OCI-LY7 (cell line): ENCODE measurements at places on chromosomes 5 and 9.

- no peak for DNase-seq
Observed at GRCh38 chr9:14226855-14227532, 86.9 kb downstream of the NFIB start.

DNA sequence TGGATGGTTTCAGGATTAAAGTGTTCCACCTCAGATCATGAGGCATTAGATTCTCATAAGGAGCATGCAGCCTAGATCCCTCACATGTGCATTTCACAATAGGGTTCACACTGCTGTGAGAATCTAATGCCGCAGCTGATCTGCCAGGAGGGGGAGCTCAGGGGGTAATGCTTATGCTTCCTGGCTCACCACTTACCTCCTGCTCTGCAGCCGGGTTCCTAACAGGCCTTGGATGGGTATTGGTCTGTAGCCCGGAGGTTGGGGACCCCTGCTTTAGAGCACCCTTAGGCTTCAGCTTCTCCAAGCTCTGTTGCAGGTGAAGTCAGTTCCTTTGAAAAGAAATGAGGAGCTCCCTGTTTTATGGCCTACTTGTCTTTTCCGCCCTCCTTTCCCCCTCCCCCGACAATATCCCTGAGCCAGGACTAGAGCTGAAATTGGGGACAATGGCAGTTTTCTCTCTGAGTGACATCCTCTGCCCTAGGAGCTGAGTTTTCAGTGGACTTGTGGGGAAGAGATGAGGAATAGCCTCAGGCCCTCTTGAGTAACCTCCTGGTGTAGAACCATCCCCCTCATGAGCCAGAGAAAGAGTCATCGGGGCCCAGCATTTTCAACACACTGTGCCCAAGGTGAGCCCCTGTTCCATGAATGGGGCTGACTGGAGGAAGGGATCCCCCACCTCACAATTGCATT, 16.2 kb upstream of the MAT2B start:
- no peak for DNase-seq

GRCh38 chr5:179905161-179905560, 2.5 kb downstream of the TBC1D9B start:
- DNase-seq: no peak

DNA sequence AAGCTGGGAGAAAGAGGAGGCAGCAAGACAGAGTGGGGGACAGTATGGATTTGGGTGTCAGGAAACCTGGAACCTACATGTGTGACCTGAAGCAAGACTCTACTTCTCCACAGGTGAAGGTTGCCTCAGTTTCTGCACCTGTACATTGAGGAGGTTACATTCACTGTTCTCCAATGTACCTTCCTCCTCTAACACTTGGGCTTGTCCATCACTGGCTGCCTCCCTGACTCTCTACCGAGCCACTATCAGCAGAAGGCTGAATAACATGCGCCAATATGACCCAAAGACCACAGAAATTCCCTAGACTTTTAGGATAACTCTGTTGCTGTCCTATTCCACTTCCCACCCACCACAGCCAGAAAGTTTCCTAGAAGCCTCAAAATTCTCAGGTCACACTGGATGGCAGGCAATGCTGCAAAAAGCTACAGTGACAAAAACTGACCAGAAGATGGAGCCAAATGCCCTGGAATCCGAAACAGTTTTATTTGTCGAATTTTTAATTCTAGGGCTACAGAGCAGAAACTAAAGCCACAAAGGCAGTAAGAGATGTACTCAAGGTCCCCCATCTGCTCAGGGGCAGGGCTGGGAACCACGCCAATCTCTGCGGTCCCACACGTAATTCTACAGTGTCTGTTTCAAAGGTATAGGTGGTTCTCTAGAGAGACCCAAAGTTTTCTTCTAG, 64.4 kb downstream of the FAM114A2 start:
- DNase-seq: peak; percentile 51

DNA sequence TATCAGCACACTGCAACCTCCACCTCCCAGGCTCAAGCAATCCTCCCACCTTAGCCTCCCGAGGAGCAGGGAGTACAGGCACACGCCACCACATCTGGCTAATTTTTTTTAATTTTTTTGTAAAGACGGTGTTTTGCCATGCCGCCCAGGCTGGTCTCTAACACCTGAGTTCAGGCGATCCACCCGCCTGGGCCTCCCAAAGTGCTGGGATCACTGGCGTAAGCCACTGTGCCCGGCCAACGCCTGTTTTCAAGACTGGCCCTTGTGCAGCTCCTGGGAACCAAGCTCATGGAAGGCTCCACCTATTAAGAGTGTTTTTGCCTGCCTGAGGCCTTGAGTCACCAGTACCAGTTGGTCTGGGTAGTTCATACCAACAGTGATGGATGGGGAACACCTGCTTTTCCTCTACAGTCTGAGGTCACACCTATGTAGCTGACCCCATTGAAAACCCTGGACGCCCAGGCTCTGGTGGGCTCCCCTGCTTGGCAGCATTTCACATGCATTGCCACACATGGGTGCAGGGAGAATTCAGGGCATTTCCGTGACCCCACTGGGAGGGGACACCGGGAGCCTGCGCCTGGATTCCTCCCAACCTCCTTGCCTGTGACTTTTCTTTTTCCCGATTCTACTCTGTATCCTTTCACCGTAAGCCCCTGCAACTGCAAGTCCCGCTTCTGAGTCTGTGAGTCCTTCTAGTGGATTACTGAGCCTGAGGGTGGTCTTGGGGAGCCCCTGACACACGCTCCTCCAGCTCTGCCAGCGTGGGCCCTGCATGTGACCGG, 63.5 kb downstream of the ZNF354C start:
- no peak for DNase-seq

DNA sequence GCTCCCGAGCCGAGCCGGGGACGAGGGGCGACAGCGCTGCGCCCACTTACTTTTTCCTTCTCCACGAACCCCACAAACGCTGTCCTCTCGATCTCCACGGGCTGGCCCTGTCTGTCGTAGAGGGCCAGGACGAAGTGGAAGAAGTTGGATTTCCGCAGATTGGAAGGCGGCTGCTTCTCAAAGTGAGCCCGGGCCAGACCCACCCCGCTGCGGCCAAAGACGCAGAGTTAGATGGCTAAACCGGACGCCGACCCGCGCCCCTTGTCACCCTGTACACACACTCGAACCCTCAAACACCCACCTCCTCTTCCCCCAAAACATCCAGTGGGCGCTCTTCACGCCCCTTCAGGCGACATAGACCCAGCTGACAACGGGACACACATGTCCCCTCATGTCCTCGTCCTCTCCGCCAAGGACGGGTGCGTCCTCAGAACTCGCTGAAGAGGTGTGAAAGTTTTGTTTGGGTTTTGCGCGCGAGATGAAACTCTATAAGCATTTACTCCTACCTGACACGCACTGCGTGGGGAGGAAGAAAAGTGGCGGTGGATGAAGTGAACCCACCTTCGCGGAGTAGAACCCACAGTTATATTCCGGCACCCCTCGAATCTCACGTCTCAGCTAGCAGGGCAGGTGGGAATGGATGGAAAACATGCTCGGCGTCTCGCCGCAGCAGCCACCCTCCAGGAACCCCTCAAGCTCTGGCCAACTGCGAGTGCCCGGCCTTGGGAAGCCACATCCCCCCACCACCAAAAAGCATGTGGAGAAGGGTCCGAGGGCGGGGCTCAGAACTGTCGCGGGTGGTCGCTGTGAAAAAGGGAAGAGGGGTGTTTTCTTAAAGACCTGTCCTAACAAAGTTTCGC, 2.6 kb downstream of the EBF1 start:
- peak; percentile 15 for DNase-seq

DNA sequence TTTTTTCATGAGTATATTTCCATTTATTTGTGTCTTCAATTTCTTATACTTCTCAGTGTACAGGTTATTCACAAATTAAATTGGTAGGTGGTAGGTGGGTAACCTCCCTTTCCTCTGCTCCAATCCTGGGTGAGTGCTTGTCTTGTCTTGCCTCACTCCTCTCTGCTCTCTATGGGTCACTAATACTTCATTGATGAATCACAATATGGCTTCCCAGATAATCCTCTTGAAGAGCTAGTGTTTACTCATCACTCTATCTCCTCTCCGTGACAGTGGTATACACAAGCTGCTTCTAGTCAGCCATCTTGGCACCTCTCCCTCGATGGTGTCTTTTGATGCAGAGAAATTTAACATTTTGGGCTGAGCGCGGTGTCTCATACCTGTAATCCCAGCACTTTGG, 331.8 kb upstream of the NMUR2 start:
- DNase-seq: no peak

GRCh38 chr9:76835571-76836283, 70.2 kb downstream of the PRUNE2 start:
- DNase-seq: no peak

- DNase-seq: no peak
Observed at GRCh38 chr9:135669616-135670285, 6.6 kb downstream of the LCN9 start.

GRCh38 chr5:115979201-115980041, 17.1 kb downstream of the LVRN start:
- no peak for DNase-seq

DNA sequence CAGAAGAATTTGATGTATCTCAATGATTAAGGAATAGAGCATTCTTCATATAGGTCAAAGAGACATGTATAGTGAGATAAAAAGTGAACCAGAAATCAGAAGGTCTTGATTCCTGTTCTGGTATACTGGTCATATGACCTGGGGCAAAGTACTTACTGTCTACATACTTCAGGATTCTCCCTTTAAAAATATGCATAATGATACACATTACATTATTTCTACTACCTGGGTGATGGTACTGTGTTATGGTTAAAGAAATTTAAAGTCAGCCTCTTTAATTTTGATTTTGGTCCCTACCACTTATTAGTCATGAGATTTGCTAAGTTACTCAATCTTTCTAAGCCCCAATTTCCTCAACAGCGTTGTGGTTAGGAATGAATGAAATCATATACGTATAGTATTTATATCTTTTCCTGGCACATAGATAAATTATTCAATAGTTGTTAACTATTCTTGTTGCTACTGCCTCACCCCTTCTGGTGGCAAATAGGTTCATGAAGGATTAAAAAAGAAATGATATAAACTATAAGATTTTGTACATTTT, 984.1 kb downstream of the TLE4 start:
- no peak for DNase-seq

- no peak for DNase-seq
Observed at GRCh38 chr9:15927161-15927560, 374.3 kb downstream of the CCDC171 start.

DNA sequence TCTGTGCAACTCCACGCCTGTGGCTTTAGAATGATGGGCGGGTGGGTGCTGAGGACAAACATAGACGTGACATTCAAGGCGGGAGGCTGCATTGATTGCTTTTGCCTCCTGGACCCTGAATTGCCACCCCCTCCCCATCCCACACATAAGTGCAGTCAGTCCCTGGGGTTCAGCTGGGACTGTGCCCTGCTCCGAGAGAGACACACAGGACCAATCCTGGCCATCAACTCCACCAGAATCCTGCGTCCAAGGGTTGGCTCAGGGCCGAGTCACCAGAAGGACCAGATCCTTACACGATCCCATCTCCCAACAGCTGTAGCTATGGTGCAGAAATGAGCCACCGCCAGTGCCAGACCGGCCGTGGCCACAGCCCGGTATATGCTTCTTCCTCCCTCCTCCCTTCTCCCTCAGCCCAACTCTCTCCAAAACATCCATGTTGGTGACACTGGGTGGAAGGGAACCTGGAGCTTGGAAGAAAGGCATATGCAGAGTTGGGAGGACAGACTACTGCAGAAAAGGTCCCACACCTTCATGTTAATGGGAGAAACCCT, 27.4 kb downstream of the IRX2 start:
- DNase-seq: no peak

- DNase-seq: no peak
Observed at GRCh38 chr5:149782895-149783586, 52.9 kb downstream of the PPARGC1B start.

DNA sequence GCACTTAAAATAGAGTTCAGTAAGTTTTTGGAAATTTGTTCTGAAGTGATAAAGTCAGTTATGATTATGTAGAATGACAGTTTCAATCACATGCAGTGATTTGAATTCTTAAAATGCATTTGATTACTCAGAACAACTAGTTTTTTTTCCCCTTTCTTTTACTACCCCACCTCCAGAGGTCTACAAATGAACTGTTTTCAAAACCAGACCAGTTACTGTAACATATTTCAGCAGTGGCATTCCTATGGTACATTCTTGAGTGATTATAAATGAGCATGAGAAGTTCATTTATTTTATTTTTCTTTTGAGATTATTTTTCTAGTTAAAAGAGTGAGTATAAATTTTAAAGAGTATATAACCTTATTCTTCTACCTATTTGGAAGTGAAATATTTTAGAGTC, 71.6 kb downstream of the NNT start:
- DNase-seq: no peak

GRCh38 chr9:131423171-131423581, 29.3 kb downstream of the PRRC2B start:
- DNase-seq: no peak

GRCh38 chr5:180082633-180083420, 11.3 kb upstream of the RNF130 start:
- no peak for DNase-seq

- DNase-seq: no peak
Observed at GRCh38 chr9:18010492-18010891, 431.6 kb downstream of the SH3GL2 start.

DNA sequence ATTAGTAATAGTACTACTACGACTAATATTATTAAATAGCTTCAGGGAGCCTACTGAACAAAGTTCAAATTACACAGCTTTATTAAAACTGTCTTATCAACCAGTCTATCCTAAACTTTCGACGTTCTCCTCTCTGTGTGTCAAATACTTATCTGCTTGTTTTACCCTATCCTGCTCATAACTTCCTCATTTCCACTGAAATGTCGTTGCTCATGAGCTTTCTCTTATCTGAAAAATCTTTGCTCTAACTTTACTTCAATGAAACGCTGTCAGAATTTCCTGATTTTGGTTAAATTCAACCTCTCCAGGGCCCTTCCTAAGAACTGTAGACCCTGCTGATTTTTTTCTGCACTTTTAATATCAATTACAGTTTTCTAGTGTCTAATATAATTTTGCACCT, 1431.0 kb upstream of the WWC1 start:
- DNase-seq: no peak

GRCh38 chr5:14143546-14143840, 351 bp downstream of the TRIO start:
- DNase-seq: no peak

GRCh38 chr5:122465031-122465577, 153.1 kb downstream of the SNCAIP start:
- DNase-seq: no peak

- DNase-seq: no peak
Observed at GRCh38 chr5:16888694-16889124, 47.4 kb downstream of the MYO10 start.

GRCh38 chr9:122228568-122229484, at the start of gene LHX6:
Gene LHX6, minus strand, starts transcription at chr9:122228957. Its CDS starts 217 bp downstream, at chr9:122228740.
- DNase-seq: no peak

DNA sequence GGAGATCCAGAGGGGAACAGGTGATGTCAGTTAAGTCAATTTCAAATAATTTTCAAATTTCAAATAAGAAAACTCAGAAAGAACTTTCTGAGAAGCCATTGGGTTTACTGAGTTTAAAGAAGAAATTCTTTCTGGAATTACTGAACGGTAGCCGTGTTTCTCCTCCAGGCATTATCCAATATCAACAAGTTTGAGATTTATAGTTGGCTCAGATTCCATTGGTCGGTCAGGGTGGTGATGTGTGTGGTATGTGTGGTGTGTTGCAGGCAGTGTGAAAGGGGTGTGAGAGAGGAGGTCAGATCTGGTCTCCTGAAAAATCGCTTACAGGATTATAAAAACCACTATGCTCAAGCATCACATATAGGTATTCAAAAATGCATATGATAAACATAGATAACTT, 60.1 kb downstream of the PDE4D start:
- no peak for DNase-seq
